T-helper 17 cell (primary cell): ENCODE measurements at places on chromosomes 12 and 14. TPM values are rescaled to one million over a fixed set of nuclear protein-coding genes. Genes with fewer than 3 reads are reported as not detected.
A peak's percentile ranks its signal among the peaks of the same experiment; 100 is the strongest.

DNA sequence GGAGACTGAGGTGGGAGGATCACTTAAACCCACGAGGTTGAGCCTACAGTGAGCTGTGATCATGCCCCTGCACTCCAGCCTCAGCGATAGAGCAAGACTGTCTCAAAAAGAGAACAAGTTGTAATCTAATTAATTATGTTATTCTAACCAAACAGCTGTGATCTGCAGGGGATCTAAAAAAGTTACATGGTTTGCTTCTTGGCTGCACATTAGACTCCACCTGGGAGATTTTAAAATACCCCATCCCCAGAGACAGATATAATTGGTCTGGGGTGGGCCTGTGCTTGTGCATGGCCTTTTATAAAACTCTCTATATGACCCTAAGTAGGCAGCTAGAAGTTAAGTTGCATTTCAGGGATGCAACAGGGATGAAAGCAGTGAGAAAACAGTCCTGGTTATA lies 76.7 kb downstream of the SCAF11 start:
- H3K4me1 ChIP-seq, result peaks cover 3% of the 10 kb centered on the region
- H3K27ac ChIP-seq, result no peak overlapping the region
- DNase-seq, result no peak
- H3K4me3 ChIP-seq, result no peak overlapping the region

Gene OR6C2
- total RNA-seq, result not detected

Gene TAS2R8
- total RNA-seq, result not detected

Gene CLEC9A
- not detected for total RNA-seq

- H3K27ac ChIP-seq, result no peak overlapping the region
- no peak for DNase-seq
- H3K4me3 ChIP-seq, result no peak overlapping the region
- H3K36me3 ChIP-seq, result peaks cover 2% of the 10 kb centered on the region
- H3K27me3 ChIP-seq, result peaks cover 4% of the 10 kb centered on the region
- H3K4me1 ChIP-seq, result peaks cover 15% of the 10 kb centered on the region
These were observed 6.8 kb downstream of the PPP1R36 start for GRCh38 chr14:64556526-64556925.

Gene MYRFL
- total RNA-seq, result not detected

Gene EML5
- total RNA-seq, result 3.1 TPM

DNA sequence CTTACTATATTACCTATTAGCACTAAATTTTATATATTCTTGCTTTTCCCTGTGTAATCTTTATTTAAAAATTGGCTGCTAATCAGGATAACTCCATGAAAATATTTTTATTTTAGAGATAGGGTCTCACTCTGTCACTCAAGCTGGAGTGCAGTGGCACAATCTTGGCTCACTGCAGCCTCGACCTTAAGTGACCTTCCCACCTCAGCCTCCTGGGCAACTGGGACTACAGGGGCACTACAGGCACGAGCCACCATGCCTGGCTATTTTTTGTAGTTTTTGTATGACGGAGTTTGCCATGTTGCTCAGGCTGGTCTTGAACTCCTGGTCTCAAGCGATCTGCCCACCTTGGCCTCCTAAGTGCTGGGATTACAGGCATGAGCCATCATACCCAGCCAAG lies 32.4 kb upstream of the VCPKMT start:
- peaks cover 5% of the 10 kb centered on the region for H3K36me3 ChIP-seq
- H3K4me1 ChIP-seq, result peaks cover 3% of the 10 kb centered on the region
- DNase-seq, result no peak
- H3K27me3 ChIP-seq, result no peaks in the 10 kb centered on the region

DNA sequence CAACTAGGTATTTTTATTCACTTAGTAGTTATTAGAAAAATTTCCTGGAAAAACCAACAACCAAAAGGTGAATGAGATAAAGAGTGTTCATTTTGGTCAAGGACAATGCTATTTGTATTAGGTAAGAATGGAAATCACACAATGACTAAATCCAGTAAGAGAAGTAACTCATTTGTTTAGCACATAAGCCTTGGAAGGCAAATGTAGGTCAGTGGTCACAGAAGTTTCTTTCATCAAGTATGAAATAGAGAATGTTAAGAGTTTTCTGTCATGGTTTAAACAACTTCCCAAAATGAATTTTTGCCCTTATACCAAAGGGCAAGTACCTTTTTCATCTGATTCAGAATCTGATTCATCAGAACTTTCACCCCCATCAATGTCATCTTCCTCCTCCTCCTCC lies 101.7 kb downstream of the KIF21A start:
- no peak overlapping the region for H3K27ac ChIP-seq
- H3K36me3 ChIP-seq, result peaks cover 3% of the 10 kb centered on the region
- no peaks in the 10 kb centered on the region for H3K27me3 ChIP-seq

Gene TMEM52B
- total RNA-seq, result not detected

GRCh38 chr14:54638135-54638446 lies 71.2 kb downstream of the SAMD4A start:
- no peak for DNase-seq
- peak overlapping the region; percentile 19 for H3K27ac ChIP-seq
- H3K36me3 ChIP-seq, result peaks cover 2% of the 10 kb centered on the region
- no peak overlapping the region for H3K4me3 ChIP-seq

DNA sequence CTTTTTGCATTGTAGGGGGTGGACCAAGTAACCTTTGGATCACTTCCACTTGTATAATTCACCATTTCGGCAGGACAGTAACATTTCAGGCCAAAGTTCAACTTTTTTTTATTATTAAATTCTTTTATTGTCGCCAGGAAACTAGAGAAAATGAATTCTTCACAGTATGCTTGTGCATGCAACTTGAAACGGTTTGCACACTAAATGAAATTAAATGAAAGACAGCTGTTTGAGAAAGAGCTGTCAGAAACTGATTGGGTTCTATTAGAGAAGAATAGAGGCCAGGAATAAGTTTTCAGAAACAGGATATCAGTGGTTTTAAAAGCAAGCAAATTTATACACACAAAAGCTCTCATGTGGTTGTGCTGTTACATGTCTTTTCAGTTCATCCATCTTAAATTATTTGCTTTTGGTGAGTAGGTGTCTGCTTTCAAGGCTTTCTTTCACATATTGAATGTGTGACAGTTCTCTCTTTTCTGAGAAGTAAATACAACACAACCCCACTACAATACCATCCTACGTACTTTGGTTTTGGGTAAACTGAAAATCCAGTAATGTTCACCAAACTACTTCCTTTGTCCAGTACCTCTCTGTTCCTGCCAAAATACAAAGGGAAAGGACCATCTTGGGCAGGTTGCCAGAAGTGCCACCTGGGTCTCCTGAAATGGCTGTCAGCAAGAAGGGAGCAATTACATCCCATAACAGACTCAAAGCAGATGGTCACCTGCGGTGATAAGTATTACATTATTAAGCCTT lies 291.7 kb downstream of the RAD51B start:
- no peaks in the 10 kb centered on the region for H3K36me3 ChIP-seq
- H3K27me3 ChIP-seq, result no peaks in the 10 kb centered on the region
- no peak for DNase-seq

Gene CSRP2
- total RNA-seq, result not detected

Gene ITGB7
- total RNA-seq, result 367 TPM

- H3K4me3 ChIP-seq, result no peak overlapping the region
- DNase-seq, result no peak
- H3K27ac ChIP-seq, result no peak overlapping the region
- no peaks in the 10 kb centered on the region for H3K4me1 ChIP-seq
- no peaks in the 10 kb centered on the region for H3K27me3 ChIP-seq
These were observed 805.2 kb downstream of the BCL11B start for GRCh38 chr14:98466807-98467206.

DNA sequence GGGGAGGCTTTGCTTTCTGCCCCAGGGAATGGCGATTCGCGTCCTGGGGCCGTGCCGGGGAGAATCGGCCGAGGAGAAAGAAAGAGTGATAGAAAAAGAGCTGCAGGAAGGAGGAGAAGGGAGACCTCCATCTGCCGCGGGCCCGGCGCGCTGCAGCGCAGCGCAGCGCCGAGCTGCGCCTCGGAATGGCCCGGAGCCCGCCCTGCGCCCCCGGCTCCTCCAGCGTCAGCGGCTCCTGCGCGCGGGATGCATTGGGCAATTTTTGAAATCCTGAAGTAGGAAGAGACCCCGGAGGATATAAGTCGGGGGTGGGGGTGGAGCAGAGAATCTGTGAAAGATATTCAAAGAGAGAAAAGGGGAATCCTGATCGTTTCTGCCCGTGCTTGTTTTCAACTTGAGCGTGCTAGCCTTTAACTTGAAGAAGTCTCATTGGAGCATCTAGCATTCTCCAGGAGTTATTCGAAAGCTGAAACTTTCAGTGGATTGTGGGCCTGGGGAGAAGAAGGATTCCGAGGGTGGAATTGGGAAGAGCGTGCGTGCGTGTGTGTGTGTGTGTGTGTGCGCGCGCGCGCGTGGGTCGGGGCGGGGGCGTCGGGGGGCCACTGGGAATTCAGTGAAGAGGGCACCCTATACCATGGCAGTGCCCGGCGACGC lies 441 bp downstream of the PDE3A start:
- DNase-seq, result no peak
- H3K4me1 ChIP-seq, result peaks cover 4% of the 10 kb centered on the region
- no peaks in the 10 kb centered on the region for H3K36me3 ChIP-seq
- H3K27ac ChIP-seq, result no peak overlapping the region
- H3K4me3 ChIP-seq, result peak overlapping the region; percentile 67

Gene PYGL
- total RNA-seq, result 12.4 TPM

- no peak overlapping the region for H3K4me3 ChIP-seq
- H3K27me3 ChIP-seq, result peaks cover 27% of the 10 kb centered on the region
- peaks cover 2% of the 10 kb centered on the region for H3K36me3 ChIP-seq
- no peak overlapping the region for H3K27ac ChIP-seq
- no peak for DNase-seq
These were observed 3.8 kb upstream of the B3GNT4 start for GRCh38 chr12:122199484-122200355.

DNA sequence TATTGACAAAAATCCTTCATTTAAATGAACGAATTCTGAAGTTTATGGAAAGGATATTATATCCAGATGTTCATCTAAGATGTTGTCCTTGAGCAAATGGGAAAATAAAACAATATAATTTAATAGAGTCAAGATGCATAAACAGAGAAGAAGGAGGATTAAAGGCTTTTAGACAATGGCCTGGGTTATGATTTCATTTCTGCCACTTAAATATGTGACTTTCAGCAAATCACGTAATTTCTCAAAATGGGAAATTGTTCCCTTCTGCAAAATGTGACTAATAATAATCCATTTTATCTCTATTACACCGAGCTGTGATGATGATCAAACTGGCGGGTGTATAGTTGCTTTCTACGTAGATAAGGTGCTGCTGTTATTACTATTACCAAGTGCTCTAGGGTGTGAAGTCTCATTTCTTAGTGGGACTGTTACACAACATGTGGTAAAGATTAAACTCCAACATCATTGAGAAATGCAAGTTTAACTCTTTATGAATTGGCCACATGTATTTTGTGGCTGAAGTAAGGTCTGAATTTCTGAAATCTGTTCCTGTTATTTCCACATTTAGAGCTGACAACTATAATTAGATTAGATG lies 157.0 kb downstream of the MYRFL start:
- H3K27me3 ChIP-seq, result peaks cover 14% of the 10 kb centered on the region
- H3K36me3 ChIP-seq, result no peaks in the 10 kb centered on the region
- no peak for DNase-seq
- no peaks in the 10 kb centered on the region for H3K4me1 ChIP-seq
- H3K27ac ChIP-seq, result no peak overlapping the region

Gene MYO1A
- total RNA-seq, result not detected

- no peaks in the 10 kb centered on the region for H3K27me3 ChIP-seq
- H3K27ac ChIP-seq, result no peak overlapping the region
- no peaks in the 10 kb centered on the region for H3K4me1 ChIP-seq
- no peak for DNase-seq
These were observed 36.1 kb downstream of the KCTD10 start for GRCh38 chr12:109440851-109441490.

DNA sequence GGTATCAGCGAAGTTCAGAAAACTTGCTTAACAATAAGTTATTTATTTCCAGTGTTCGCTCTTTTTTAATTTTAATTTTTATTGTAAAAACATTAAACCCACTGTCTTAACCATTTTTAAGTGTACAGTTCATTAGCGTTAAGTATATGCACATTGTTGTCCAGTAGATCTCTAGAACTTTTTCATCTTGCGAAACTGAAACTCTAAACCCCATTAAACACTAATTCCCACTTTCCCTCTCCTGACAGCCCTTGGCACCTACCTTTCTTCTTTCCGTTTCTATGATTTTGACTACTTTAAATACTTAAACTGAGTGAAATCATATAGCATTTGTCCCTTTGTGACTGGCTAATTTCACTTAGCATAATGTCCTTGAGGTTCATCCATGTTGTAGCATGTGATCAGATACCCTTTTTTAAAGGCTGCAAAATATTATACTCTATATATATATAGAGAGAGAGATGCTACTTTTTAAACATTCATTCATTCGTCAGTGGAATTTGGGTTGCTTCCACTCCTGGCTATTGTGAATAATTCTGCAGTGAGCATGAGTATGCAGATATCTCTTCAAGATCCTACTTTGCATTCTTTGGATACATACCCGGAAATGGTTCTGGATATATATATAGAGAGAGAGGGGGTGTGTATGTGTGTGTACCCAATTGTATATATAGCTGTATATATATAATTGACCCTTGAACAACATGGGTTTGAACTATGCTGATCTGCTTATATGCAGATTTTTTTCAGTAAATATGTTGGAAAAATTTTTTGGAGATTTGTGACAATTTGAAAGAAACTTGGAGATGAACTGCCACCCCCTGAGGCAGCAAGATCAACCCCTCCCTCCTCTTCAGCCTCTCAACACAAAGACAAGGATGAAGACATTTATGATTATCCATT lies 74.7 kb upstream of the EVL start:
- no peak overlapping the region for H3K27ac ChIP-seq
- no peak for DNase-seq
- H3K4me1 ChIP-seq, result peaks cover 9% of the 10 kb centered on the region
- no peak overlapping the region for H3K4me3 ChIP-seq
- H3K27me3 ChIP-seq, result peaks cover 2% of the 10 kb centered on the region

DNA sequence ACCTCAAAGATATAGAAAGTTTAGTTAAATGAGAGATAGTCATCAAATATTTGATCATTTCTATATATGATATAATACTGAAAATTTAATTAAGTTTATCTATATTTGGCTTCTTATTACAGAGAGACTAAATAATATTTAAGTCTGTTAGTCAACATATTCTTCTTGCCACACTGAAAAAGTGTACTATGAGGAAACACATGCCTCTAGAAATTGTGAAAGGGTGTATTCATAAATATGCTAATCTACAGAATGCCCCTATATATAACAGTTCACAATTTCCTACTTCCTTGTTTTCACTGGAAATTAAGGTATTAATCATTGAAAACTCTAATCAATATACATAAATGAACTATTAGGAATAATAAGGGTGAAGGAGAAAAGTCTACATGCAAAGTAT lies 31.4 kb upstream of the ETV6 start:
- no peak overlapping the region for H3K27ac ChIP-seq
- peaks cover 3% of the 10 kb centered on the region for H3K36me3 ChIP-seq
- H3K27me3 ChIP-seq, result peaks cover 12% of the 10 kb centered on the region

Gene FKBP3
- 30.1 TPM for total RNA-seq

GRCh38 chr12:97944576-97944975 lies 482.0 kb downstream of the RMST start:
- H3K27ac ChIP-seq, result no peak overlapping the region
- no peaks in the 10 kb centered on the region for H3K27me3 ChIP-seq
- H3K36me3 ChIP-seq, result no peaks in the 10 kb centered on the region
- H3K4me3 ChIP-seq, result no peak overlapping the region

- H3K27me3 ChIP-seq, result peaks cover 10% of the 10 kb centered on the region
- no peaks in the 10 kb centered on the region for H3K36me3 ChIP-seq
- no peak overlapping the region for H3K27ac ChIP-seq
- H3K4me1 ChIP-seq, result peaks cover 2% of the 10 kb centered on the region
These were observed 84.5 kb downstream of the PLEKHG3 start for GRCh38 chr14:64788706-64789105.

Gene KRR1
- total RNA-seq, result 98.0 TPM
